ENCODE measurements at places on chromosomes 2 and 18. TPM values are rescaled to one million over a fixed set of nuclear protein-coding genes. Genes with fewer than 3 reads are reported as not detected.

DNA sequence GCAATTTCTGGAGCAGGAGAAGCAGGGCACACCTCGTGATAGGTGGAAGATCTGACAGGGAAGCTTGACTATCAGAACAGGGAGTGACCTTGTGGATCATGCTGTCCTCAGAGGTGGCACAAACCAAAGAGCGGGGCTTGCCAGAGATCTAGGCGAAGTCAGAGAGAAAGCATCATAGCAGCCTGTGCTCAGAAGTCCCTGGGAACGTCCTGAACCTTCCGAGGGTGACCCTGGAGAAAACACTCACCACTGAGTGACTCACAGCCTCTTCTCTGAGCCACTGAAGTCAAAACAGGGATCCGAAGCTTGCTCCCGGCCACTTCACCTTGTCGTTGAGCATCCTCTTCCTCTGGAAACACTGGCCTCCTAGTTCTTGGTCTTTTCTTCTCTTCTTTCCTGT is 56.7 kb downstream of the IL1R2 start:
- no peaks in the 10 kb centered on the region for H3K36me3 ChIP-seq
- H3K27ac ChIP-seq = peak overlapping the region; percentile 75
- H3K4me3 ChIP-seq = no peak overlapping the region
- peaks cover 33% of the 10 kb centered on the region for H3K4me1 ChIP-seq
- H3K27me3 ChIP-seq = no peaks in the 10 kb centered on the region
- DNase-seq = peak; percentile 75

PAIP2B gene
- 3.9 TPM for total RNA-seq

DNA sequence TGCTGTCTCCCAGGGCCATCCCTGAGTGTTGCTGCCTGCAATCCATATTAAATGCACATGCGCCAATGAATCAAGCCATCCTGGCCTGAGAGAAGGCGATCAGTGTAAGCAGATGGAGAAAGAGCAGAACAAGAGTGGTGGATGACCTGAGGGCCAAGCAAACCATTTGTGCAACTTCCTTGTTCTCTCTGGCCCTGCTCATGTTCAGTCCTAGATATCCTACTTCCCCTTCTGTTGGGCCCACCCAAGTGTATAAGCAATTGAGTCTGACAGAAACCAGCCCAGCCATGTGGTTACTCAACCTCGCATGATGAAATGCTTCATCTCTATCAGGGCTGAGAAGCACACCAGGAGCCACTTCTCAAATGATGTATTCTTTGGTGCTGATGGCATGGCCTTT is 383.1 kb upstream of the ID2 start:
- H3K27me3 ChIP-seq = no peaks in the 10 kb centered on the region
- no peak overlapping the region for H3K27ac ChIP-seq
- H3K4me1 ChIP-seq = no peaks in the 10 kb centered on the region
- H3K36me3 ChIP-seq = no peaks in the 10 kb centered on the region
- H3K4me3 ChIP-seq = no peak overlapping the region

LHCGR gene
- total RNA-seq = 7.5 TPM

GRCh38 chr2:169743549-169743948 is 9.9 kb downstream of the KLHL23 start:
- H3K27me3 ChIP-seq = no peaks in the 10 kb centered on the region
- DNase-seq = no peak
- H3K4me3 ChIP-seq = no peak overlapping the region
- no peaks in the 10 kb centered on the region for H3K36me3 ChIP-seq
